ENCODE measurements at places on chromosomes 6 and 20.
A peak's percentile ranks its signal among the peaks of the same experiment; 100 is the strongest.

- DNase-seq: no peak
Measured at GRCh38 chr6:78925317-78925716, 58.0 kb downstream of the IRAK1BP1 start.

DNA sequence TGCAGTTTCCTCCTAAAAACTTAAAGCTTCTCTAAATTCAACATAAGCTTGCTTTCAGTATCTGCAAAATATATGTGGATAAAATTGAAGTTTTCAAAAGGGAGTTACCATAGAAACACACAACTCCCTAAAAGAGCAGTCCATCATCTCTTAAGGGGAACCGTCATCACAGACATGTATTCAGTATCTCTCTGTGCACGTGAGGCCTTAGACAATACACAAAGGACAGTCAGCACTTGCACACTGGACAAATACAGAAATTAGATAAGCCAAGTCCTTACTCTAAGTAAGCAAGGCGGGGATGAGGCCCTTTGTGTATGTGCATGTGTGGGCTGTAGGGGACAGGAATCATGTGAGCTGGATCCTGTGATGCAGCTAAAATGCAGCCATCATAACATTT is 136.6 kb downstream of the BACH2 start:
- DNase-seq: peak; percentile 20

DNA sequence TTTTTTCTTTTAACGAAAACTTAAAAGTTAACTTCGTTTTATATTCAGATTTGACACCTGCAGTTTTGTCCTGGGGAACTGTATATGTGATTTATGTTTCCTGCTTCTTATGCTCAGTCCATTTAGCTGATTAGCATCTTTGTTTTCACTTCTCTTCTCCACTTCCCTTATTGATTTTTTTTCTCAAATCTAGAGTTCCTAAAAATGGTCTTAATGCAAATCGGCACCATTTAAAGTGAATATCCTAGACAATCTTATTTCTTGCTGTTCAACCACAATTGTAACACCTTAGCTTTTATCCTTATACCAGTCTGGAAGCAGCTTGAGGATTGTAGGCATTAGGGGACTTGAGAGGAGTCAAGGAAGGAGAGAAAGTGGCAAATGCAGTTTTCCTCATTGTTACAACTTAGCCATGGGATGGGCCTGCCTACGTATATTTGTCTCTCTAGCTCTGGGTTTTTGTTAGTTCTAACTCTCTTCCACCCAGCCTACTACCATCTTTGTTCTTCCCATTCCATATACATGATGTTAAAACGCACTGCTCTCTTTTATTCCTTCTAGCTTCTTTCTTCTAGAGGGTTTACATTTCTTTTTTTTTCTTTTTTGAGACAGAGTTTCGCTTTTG is 8.5 kb downstream of the QRSL1 start:
- DNase-seq: no peak

- no peak for DNase-seq
Measured at GRCh38 chr6:33868141-33868540, 64.3 kb upstream of the MLN start.

GRCh38 chr20:50292591-50293283 is 102.1 kb downstream of the CEBPB start:
- DNase-seq: no peak

DNA sequence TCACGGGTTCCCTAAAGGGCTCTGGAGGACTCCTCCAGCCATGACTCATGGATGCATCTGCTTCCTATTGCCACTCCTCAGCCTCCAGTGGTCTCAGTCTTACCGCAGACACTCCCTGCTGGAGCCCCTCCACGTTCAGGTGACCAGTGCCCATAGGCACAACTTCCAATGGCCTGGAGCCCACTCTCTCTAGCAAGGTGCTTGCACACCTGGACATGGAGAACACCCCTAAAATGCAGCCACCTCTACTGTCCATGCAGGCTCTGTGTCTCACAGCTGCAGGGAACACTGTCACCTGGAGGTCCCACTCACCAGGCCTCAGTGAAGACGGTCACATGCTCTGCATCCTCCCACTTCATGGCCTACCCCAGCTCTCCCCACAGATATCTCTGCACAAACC is 36.0 kb downstream of the HUS1B start:
- no peak for DNase-seq

DNA sequence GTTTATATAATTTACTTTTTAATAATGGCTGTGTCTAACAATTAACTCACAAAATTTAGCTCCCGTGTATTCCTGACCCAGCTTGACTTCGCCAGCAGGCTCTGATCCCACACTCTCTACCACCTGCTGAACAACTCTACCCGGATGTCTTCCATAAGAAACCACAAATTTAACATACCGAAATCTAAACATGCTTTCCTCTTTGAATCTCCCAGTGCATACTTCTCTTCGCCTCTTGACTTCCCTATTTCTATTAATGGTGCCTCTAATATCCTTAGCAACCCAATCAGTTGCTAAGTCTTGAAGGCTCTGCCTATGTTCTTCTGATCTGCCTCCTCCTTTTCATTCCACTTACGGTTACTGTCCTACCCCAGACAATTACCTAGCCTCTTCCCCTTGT is 4.6 kb upstream of the MYB start:
- no peak for DNase-seq

GRCh38 chr6:167767715-167768107 is 59.0 kb upstream of the AFDN start:
- DNase-seq: no peak

- DNase-seq: no peak
Measured at GRCh38 chr20:14921513-14921912, 584.1 kb upstream of the FLRT3 start.

DNA sequence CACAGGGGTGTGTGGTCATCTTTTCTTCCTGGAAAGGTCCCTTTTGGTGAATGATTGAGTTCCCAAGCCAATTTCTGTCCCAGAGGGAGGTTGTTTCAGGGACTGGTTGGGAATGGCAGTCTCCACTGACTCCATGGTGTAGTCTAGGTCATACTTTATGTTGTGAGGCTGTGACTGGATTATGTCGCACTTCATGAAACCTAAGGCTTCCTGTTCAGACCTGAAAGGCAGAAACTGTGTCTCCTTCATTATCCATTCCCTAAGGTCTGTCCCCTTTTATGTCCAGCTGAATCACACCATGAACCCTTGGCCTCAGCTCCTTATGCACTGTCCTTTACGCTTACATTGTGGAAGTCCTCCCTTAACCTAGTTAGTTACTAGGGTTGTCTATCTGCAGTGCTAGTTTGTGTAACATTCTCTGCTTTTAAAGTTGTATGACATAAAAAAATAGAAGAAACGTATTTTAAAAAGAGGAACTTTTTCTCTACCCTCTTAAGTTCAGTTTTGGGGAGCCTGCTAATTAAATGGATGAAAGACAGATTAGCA is 191.3 kb downstream of the JARID2 start:
- DNase-seq: no peak

DNA sequence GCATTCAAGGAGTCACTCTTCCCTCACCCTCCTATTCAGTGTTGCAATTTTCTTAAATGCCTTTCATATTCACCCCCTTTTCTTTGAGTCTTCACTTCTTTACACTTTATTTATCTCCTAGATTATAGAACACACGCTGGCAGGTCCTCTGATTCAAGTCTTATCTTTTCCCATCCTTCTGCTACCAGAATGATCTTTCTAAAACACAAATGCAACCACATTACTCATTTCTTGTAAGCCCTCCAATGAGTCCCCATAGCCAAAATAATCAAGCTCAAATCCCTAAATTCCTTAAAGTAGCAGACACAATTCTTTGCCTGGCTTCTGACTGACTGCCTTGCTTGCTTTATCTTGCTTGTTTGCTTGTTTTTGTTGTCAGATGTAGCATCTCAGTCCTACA is 920.0 kb downstream of the TFAP2A start:
- no peak for DNase-seq

- DNase-seq: no peak
Measured at GRCh38 chr6:90118069-90118468, 178.6 kb downstream of the BACH2 start.

DNA sequence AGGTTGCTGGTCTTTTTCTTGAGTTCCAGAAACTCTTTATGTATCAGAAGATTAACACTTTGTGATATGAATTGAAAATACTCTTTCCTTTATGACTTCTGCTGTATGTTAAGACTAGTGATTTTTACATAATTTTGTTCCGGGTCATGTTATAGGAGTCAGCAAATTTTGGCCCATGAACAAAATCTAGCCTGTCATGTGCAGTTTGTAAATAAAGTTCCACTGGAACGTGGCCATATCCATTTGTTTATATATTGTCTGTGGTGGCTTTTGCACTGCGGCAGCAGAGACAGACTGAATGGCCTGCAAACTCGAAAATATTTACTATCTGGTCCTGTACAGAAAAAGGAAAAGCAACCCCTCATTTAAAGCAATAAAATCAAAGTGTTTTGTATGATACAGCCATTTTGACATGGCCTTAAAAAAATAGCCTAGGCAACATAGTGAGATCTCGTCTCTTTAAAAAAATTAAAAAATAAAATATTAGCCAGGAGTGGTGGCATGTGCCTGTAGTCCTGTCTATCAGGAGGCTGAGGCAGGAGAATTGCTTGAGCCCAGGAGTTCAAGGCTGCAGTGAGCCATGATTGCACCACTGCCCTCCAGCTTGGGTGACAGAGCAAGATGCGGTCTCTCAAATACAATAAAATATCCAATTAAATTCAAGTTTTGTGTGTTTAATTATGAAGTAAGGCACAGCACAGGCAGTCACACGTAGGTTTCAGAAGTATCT is 36.9 kb downstream of the SNX9 start:
- no peak for DNase-seq

- DNase-seq: no peak
Measured at GRCh38 chr6:70956191-70956450, 739 bp downstream of the B3GAT2 start.

- DNase-seq: no peak
Measured at GRCh38 chr20:20946122-20946759, 159.9 kb downstream of the LINC00237 start.

GRCh38 chr6:138662471-138662870 is 111.1 kb upstream of the CCDC28A start:
- no peak for DNase-seq

- DNase-seq: no peak
Measured at GRCh38 chr6:111672761-111673450, 67.2 kb upstream of the TRAF3IP2 start.

DNA sequence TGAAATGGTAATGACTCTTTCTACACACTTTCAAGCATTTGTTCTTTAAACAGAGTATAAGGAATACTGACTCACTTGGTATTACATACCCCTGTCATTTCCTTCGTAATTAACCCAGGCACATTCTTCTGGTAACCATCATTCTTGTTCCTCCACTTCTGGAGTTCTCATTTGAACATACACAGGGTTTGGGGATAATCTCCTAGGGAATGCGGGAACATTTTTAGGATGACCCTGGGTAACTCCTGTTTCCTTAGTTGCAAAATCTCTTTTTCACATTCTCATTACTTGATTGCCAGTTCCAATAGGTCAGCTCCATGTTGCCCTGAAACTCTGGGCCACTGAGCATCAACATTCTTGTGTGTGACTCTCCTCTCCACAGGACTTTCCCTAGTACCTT is 51.5 kb upstream of the E2F3 start:
- DNase-seq: no peak

DNA sequence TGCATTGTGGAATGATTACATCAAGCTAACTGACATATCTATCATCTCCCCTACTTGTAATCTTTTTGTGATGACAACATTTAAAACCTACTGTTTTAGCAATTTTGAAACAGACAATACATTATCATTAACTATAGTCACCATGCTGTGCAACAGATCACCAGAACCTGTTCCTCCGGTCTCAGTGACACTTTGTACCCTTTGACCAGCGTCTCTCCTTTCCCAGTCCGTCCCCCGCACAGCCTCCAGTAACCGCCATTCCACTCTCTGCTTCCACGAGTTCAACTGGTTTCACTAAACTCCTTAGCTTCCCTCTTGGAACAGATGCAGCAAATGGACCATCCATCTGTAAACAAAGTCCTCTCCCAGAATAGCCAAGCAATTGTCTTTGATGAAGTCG is 21.8 kb downstream of the LRP11 start:
- DNase-seq: no peak

GRCh38 chr20:53226826-53227225 is 254.7 kb downstream of the TSHZ2 start:
- no peak for DNase-seq

GRCh38 chr6:37496951-37497885 is 2.5 kb downstream of the CCDC167 start:
- DNase-seq: no peak

DNA sequence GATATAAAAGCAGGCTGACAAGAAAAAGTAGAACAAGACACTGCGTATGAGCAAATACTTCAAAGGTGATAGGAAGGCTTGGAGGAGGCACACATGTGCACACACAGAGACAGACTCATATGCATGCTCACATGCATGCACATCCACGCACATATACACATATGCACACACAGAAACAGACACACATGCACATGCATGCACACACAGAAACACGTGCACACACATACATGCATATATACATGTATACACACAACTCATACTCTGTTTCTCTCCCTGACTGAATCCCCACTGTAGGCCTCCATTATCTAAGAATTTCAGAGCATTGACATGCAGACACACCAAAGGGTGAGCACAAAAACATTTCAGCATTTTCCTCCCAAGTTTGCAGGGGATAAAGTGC is 43.7 kb downstream of the VGLL2 start:
- DNase-seq: no peak

DNA sequence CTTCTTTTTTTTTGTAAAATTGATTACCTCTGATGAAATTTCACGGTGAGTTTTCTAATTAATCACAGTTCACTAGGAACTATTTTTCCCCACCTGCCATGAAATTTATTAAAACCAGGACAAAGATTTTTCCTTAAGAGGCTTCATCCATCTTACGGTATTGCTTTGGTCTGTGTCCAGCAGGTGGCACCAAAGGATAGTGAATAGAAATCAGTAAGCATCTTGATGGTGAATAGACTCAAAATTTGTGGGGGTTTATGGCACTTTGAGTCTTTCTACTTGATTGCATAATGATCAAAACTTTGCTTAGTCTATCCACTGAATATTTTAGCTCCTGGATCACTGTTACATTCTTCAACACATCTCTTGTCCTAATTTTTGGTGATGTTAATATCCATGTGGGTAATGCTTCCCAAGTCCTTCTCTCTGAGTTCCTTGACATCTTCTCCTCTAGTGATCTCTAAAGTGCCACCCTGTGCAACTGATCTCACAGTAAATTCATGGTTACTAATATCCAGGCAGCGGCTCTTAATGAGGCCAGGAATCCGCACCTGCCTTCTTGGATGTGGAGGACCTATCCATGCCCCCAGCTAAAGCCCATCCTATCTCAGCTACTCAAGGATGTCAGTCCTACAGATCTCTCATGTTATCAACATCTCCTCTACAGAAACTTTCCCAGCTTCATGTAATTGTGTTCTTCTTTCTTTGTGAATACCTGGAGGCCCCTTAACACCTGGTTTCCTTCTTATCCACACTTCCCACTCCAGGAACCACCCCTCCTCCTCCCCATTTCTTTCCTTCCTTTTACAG is 54.5 kb downstream of the STMND1 start:
- peak; percentile 40 for DNase-seq

Data from stimulated activated naive CD4-positive, alpha-beta T cell (primary cell).